ENCODE measurements at places on chromosomes 12 and 14.

DNA sequence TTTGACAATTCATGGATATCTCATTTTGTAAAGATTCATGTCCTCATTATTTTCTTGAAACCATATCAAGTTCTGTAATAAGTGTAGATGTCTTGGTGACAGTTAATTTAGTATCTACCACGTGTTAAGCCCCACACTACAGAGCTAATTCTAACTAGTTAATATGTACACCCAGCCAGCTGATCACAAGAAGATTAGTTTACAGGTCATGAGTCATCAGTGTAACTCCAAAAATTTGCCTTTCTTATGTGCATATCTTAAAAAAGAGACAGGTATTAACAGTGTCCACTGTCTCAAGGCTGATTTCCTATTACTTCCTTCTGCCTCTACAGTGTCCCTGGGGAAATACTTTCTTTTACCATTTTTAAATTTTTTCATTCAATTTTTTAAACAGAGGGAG, 13.3 kb upstream of the YBX3 start:
- no peak for DNase-seq

DNA sequence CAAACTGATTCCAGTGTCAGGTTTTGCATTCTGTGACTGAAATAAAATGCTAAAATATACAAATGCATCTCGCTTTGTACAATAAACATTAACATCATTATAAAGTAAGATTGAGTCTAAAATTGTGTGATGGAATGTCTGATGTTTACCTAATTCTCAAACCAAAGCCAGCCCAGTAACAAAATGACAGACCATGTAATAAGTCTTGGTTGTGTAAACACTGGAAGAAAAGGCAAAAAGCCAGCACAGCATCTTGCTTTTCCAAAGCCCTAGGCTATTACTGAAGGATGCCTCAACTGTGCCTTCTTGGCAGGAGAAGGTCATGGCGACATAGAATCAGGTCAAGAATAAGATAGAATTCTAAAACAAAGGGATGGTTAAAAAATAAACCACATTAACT, 169.6 kb downstream of the EGLN3 start:
- DNase-seq: no peak

- DNase-seq: no peak
These were observed 61.7 kb downstream of the DIO3 start for GRCh38 chr14:101623077-101623372.

GRCh38 chr12:89140141-89140540, 212.2 kb downstream of the DUSP6 start:
- DNase-seq: no peak

DNA sequence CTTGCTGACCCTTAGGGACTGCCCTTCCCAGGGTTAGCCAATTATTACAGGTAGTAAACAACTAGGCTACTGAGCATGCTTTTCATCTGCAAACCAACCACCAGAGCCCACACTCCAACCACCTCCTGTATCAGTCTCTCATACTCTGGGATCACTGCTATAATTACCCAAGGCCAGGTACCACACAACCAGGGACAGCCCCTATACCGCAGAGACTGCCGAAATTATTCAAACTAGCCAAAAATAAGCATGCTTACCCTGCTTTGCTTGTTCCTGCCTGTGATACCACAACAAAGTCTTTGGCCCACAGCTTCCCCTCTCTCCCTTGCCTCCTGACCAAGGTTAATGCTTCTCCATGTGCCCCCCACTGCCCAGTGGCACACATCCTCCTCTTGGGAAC, 197.6 kb upstream of the SRRM4 start:
- no peak for DNase-seq

DNA sequence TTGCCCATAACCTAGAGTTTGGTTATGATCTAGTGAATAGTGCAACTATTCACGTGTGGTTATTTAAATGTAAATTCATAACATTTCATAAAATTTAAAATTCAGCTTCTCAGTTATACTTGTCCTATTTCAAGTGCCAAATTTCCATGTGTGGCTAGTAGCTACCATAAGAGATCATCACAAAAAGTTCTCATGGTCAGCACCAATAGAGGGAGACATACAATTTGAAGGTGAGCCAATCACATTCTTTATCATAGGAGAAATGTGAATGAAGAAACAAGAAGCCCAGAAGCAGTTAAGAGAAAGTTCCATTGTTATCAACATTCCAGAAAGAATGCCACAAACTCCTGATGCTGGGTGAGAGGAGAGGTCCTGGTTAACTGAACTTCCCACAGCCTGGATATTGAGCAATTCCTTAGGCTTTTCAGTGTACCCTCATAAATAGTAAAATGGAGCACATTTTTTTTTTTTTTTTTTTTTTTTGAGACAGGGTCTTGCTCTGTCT, 892.9 kb upstream of the USP15 start:
- DNase-seq: no peak

DNA sequence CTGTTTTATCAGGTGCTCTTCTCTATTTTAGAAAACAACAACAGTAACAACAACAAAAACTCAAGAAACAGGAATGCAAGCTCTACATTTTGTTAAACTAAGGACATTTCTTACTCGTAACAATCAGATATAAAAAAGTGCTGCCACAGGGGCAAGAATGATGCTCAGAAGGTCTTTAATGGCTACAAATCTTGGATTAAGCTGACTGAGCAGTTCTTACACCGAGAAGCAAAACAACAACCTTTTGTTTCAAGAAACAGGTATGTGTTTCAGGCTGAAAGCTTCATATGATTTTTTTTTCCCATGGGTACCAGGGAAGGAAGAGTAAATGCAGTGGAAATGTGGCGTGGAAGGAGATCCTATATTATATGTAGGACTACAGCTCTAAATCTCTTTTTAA, 786.8 kb upstream of the FBXO33 start:
- DNase-seq: no peak

- DNase-seq: no peak
These were observed 112.7 kb downstream of the SCARB1 start for GRCh38 chr12:124750787-124751471.

Data from activated CD8-positive, alpha-beta memory T cell treated with anti-CD3 and anti-CD28 coated beads for 1 hour (primary cell).